GM18507 (cell line): ENCODE measurements at places on chromosomes 13 and 19.

GRCh38 chr13:91596842-91597241 is 198.4 kb downstream of the GPC5 start:
- no peak for DNase-seq

GRCh38 chr19:35868823-35869326 is 501 bp downstream of the APLP1 start:
- DNase-seq: no peak

- DNase-seq: no peak
Observed at GRCh38 chr13:45434556-45435371, 16.6 kb upstream of the SLC25A30 start.

GRCh38 chr13:76971215-76971614 is 20.7 kb upstream of the CLN5 start:
- DNase-seq: no peak

DNA sequence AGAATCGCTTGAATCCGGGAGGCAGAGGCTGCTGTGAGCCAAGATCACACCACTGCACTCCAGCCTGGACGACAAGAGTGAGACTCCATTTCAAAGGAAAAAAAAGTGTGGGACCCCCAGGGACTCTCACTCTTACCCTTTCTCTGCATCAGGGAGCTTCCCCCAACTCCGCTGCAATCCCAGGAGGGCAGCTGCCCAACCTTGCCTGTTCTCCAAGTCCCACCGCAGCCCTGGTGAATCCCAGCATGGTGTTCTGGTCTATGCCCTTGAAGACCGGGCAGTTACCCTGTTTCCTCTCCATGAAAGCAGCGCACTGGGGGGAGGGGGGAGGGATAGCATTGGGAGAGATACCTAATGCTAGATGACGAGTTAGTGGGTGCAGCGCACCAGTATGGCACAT is 35.7 kb upstream of the DPRX start:
- no peak for DNase-seq

- no peak for DNase-seq
Observed at GRCh38 chr19:31304831-31305312, 44.4 kb downstream of the TSHZ3 start.
